Putamen (tissue), 1 donor: ENCODE measurements at places on chromosomes 1 and 21.

- no peak for DNase-seq
Measured at GRCh38 chr1:3067671-3068563, 1.1 kb upstream of the PRDM16 start.

DNA sequence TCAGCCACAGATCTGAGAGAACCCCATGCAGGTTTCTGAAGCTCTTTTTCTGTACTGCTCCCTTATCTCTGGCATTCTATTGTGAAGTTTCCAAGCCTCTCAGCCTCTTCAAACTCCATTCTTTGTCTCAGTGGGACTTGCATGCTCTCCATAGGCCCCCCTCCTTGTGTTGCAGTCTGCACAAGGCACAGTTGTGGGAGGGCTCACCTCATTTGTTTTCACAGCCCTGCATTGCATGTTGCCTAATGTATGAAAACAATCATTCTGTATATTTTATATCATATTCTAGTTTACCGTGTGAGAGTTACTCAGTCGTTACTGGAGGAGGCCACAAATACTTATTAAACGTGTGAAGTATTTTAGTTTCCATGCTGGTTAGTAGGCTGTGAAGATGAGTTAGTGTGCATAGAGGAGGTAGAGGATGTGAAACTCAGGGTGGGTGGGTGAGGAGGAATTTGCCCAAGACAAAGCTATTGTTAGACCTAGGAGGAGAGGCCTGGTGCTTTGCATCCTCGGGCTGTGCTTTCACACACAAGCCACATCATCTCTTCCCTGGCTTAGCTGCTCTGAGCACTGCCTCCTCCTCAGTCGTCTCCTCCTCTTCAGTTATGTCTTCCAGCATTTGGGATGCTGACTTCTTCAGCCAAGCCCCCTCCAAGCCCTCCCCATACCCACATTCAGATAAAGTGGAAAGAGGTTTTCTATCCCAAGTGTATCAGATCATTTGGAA lies 7.8 kb upstream of the CHI3L2 start:
- peak; percentile 29 for DNase-seq

DNA sequence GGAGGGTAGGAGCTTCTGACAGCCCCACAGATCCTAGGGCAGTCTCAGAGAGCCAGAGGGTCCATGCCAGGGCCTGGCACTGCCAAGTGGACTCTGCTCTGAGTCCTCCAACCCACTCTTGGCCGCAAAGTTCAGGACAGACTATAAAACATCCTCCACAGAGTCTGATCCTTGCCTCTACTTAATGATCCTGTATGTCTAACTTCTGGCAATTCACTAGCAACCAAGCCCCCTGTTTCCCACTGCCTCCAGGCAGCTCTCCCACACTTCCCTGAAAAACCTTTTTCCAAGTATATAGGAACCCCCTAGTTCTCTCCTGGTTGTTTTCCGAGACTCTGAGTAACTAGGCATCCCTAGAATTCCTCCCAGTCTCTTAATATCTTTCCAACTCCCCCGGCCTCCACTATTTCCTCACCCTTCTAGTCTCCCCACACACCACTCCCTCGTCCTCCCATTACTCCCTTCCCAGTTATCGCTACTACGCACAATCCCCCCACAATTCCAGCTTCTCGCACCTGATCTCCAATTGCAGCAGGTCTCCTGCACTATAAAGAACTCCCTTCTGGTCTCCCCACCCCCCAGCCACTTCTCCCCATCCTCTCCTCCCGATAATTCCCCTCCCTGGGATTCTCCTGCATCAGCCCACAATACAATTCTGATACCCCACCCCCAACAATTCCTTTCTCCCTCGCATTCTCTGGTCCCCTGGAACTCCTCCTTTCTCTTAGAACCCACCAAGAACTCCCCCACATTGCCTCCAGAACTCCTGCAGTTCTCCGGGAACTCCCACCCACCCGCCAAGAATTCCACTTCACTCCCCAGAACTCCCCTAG lies 574 bp downstream of the IGSF9 start:
- no peak for DNase-seq

- no peak for DNase-seq
Measured at GRCh38 chr1:30192969-30193630, 530.3 kb downstream of the MATN1 start.

DNA sequence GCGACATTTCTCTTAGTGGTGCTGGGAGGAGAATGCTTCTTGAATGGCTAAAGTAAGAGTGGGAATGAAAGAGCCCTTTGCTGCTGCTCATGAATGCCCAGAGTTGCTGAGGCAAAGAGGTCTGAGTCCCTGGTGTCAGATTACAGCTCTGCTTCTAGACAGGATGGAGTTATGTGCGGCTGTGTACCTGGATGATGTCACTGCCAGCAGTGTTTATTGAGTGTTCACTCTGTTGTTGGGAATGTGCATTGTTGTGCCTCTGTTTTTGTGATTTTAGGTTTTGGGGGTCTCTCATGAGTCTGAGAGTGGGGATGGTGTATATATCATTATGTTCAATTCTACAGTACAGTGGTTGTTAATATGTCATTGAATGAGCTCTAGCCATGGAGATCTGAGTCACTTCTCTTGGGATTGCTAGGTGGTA lies 2.7 kb downstream of the CDC14A start:
- no peak for DNase-seq
